Stimulated activated CD8-positive, alpha-beta memory T cell treated with anti-CD3 and anti-CD28 coated beads, Interleukin-7, amount 100 ng/mL, for 1 hour (primary cell): ENCODE measurements at places on chromosomes 7 and 10.

DNA sequence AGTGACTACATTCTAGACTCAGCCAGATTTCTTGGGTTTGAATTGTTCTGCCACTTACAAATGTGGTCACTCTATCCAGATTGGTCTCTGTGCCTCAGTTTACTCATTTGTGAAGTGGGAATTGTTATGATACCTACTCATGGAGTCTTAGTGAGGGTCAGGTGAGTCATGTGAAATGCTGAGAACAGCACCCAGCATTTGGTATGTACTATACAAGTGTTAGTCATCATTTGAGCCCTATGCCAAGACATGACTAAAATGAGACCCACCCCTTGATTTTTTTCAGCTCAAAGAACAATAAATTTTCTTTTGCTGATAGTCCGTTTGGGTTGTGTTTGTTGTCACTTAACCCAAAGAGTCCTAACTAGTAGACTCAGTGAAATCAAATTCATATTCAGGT, 92.8 kb downstream of the CHN2 start:
- no peak for DNase-seq

DNA sequence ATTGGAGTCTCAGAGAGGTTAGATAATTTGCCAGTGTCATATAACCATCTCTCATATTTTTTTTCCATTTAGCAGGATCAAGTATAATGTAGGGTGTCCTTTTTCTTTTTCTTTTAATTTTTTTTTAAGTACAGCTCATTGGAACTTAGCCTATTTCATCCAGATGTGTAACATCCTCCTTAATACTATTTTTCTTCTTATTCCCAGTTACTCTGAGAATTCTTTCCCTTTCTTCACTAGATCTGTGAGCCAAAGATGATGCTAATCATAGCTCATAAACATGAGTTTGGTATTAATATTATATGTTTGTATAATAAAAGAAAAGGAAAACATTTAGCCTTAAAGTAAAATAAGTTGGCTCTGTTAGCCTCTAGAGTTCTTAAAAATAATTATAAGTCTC, 32.8 kb downstream of the PPP1R9A start:
- no peak for DNase-seq

GRCh38 chr7:44706788-44707557, 41.7 kb upstream of the ZMIZ2 start:
- no peak for DNase-seq

DNA sequence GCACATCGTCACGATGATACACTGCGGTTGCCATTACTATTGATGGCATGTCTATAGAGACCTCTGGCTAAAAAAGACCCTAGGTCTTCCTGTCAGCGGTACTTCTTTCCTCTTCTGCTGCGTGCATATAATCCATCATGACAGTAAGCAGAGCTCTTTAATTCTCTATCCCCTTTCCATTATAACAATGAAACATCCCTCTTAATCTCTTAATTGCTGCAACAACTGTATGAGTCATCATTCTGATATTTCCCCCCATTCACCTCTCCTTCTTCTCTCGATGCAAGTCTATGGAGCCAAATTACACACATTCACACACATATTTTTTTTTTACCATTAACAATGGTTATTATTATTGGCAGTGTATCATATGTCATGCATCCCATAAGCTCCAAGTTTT, 45.2 kb upstream of the AKR1E2 start:
- DNase-seq = no peak

GRCh38 chr10:124577651-124578050, 116.0 kb downstream of the LHPP start:
- DNase-seq = no peak

DNA sequence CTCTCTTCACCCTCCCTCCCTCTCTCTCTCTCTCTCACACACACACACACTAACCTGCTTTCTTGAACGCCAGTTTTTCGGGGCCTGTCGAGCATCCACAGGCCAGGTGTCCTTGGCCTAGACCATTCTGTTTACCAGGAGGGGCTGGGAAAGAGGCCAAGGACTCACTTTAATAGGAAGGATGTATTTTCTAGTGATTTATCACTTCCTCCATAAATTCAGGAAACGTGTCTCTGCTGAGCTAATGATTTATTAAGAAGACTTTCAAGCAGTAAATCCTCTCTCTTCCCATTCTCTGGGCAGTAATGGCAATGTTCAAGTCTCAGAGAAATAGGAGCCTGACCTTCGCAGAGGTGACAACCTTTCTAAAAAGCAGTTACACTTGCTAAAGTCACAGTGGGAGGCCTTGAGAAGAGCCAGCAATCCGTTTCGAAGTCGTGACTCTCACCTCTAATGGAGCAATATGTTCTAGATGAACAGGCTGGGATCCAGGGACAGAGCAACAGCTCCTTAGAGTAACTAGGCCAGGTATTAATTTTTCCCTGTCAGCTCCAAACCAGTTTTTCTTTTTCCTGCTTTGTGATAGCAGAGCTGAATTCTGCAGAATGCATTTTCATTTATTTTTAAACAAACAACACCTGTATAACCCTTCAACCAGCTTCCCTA, 1357.5 kb upstream of the SORCS1 start:
- DNase-seq = no peak

- no peak for DNase-seq
Measured at GRCh38 chr7:34756025-34756437, 98.0 kb downstream of the NPSR1 start.

- no peak for DNase-seq
Measured at GRCh38 chr10:133088179-133088955, 643 bp downstream of the ADGRA1 start.

- no peak for DNase-seq
Measured at GRCh38 chr10:71525721-71526120, 129.0 kb downstream of the CDH23 start.

DNA sequence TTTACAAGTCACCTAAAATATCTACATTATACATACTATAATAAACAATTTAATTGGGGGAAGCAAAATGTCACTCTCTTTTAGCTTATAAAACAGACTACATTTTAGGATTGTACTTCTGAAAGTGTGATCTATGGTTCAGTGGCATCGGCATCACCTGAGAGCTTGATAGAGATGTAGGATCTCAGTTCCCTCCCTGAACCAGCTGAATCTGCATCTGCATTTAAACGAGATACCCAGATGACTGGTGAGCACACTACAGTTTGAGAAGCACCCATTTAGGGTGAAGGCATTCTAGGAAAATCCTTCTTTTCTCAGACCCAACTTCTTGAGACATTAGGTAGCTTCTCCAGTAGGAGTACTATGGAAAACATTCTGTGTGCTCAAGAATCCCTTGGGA, 21.5 kb upstream of the SDHAF3 start:
- no peak for DNase-seq

DNA sequence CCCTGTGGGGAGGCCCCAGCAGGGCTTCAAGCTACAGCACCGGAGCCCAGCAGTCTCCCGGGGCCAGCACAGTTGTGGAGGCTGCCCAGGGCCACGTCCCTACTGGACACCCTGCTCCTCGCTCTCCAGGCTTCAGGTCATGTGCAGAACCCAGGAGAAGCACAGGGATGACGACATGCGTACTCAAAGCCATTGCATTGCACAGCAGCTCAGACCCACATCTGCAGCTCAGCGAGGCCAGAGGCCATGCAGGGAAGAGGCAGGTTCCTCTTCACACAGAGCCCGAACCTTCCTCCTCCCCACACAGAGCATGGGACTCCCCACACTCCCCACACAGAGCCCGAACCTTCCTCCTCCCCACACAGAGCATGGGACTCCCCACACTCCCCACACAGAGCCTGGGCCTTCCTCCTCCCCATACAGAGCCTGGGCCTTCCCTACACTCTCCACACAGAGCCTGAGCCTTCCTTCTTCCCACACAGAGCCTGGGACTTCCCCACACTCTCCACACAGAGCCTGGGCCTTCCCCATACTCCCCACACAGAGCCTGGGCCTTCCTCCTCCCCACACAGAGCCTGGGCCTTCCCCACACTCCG, 12.3 kb downstream of the CFAP46 start:
- DNase-seq = no peak

GRCh38 chr7:24051651-24052050, 232.3 kb upstream of the NPY start:
- DNase-seq = no peak

DNA sequence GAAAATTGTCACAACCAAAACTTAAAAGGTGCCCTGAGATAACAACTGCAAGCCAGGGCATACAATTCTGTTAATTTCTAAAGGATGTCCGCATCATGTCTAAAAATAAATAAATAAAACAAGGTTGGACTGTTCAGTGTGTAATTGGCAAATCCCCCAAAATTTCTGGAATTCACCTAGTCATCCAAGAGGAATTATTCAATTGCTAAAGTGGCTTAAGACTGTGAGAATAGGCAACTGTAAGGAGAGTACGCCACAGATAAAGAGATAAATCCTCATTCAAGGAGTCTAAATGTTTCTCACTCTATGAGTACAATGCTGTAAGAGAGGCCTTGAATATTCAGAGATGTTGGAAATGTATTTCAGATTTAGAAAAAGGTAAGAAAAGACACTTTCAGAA, 37.2 kb downstream of the PIK3AP1 start:
- DNase-seq = no peak

- DNase-seq = no peak
Measured at GRCh38 chr10:14093730-14094484, 236.8 kb downstream of the FRMD4A start.

- no peak for DNase-seq
Measured at GRCh38 chr10:51640120-51640819, 59.1 kb downstream of the CSTF2T start.

GRCh38 chr10:9253121-9253520, 1198.6 kb downstream of the GATA3 start:
- DNase-seq = no peak
